ENCODE measurements at places on chromosomes 1 and 21.

DNA sequence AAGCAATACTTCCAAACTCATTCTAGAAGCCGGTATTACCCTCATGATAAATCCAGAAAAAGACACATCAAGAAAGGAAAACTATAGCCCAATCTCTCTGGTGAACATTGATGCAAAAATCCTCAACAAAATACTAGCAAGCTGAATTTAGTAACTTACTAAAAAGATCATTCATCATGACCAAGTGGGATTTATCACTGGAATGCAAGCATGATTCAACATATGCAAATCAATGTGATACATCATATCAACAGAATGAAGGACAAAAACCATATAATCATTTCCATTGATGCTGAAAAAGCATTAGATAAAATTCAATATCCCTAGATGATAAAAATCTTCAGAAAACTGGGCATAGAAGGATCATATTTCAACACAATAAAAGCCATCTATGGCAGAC lies 402.9 kb downstream of the TGFB2 start:
- DNase-seq = no peak

DNA sequence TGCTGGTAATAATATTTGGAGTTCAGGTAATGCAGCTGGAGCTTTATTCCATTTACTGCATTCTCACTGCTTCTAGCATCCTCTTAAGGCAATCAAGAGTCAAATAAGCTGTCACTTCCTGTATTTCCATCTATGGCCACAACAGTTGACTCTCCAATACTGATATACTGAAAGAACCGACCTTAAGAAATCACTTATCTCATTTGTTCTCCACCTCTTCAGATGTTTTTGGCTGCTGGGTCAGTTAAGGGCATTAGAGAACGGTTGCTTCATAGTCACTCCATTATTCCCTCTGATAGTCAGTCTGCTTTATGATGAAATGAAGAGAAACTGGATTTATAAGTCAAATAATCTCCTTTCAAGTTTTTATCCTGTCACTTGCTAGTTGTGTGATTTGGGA lies 14.2 kb upstream of the RGS4 start:
- DNase-seq = no peak

DNA sequence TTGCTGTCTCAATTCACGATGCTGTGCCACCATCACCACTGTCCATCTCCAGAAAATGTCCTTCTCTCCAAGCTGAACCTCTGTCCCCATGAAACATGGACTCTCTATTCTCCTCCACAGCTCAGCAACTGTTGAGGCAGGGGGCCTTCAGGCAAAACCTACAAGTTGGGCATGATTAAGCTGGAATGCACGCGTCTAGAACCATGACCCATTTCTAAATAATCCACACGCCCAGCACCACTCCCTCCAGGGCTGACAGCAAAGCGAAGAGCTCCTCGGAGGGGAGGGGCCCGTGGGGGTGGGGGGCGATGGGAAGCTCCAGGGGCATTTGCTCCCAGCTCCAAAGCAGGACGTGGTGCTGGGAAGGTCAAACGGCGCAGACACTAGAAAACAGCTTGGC lies 3.3 kb upstream of the HES5 start:
- DNase-seq = no peak

GRCh38 chr21:46661211-46661625 lies 25.7 kb downstream of the PRMT2 start:
- peak; percentile 98 for DNase-seq

- peak; percentile 83 for DNase-seq
These were observed at the start of gene SIM2 for GRCh38 chr21:36698981-36699545. SIM2 (plus strand) TSS chr21:36699115; CDS start chr21:36699747, 632 bp downstream.

GRCh38 chr21:34700605-34701004 lies 31.8 kb downstream of the CLIC6 start:
- DNase-seq = no peak

DNA sequence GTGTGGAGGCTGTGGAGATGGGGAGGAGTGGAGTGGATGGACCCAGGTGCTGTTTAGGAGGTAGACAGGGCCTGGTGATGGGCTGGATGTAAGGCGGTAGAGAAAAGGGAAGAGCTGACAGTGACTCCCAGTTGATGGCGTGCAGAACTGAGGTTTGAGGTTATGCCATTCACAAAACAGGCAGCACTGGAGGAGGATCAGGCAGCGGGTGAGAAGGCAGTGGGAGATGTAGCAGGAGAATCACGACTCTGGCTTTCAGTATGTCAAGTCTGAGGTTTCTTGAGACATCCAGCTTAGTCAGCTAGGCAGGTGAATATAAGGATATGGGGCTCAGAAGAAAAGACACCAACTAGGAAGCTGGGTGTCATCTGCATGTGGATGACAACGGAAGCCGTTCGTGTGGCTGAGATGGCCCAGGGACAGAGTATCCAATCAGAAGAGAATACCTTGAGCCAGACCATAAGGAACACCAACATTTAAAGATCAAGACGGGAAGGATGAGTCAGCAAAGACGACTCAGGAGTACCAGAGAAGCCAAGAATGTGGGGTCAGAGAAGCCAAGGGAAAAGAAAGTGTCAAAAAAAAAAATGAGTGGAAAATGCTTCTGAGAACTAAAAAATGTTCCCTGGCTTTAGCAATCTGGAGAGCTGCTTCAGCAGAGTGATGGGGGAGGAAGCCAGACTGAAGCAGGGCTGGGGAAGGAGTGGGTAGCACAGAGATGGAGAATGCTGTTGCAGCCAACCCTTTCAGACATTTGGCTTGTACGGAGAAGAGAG lies 15.2 kb downstream of the LRRN2 start:
- no peak for DNase-seq

DNA sequence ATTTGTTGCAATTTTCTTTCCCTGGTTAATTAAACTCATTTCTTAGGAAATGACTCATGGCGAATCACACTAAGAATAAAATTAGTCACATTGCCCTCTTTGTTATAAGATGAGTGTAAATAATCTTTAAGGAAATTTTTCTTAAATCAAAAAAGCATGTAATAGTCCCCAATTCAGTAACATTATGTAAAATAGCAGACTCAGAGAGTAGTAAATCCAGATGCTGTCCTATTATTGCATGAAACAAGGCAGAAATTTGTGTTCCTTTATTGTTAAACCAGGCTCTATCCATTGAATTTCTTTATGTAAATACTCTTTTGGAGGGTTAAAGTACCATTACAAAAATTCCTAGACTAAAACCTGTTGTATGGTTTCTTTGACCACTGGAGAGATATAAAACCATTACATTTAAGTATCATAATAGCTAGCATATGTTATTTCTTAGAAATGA lies 154.5 kb upstream of the C1orf87 start:
- no peak for DNase-seq

DNA sequence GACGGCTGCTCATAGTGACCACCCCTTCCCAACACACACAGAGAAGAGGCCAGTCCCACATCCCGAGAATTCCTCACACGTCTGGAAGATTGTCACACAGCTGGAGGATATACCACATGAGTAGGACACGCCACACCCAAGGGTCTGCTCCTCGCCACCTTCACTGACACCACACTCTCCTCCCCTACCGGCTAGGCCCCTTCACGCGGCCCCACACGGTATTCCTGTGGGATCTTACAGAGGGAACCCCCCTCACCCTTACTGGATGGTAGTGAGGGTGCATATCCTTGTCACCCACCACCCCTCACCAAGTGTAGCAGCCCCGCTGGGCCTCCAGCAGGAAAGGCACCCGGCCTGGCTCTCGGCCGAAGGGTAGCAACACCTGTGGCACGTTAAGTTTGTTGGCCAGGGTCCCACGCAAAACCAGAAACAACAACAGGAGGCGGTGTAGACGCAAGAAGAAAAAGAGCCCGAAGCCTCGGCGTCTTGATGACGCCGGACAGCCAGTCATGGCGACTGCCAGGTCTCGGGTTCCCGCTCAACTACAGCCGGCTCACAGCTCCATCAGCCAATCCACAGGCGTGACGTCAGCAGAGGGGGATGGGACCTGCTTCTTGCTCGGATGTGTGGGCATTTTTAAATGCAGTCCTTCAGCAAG lies at the start of gene NUP210L:
TSS of gene NUP210L (minus strand) at position 540 of the 658 bp plus-strand sequence.
- DNase-seq = peak; percentile 83

DNA sequence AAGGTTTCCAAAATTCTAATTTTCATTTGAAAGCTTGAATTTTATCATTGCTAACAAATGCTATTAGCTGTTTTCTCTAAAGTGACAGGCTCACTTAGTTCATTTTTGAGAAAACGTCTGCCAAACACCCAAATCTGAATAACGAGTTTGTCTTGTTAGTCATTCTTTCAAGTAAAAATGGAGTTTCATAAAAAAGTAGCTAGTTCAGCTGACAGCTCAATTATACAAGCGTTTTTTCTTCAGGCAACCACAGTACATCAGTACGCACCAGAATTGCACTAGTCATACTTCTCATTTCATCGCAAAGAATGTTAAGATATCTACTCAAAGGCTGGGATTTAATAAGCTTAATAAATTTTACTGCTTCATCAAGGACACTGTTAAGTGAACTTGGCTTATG lies 72.3 kb upstream of the SLFNL1 start:
- DNase-seq = no peak

DNA sequence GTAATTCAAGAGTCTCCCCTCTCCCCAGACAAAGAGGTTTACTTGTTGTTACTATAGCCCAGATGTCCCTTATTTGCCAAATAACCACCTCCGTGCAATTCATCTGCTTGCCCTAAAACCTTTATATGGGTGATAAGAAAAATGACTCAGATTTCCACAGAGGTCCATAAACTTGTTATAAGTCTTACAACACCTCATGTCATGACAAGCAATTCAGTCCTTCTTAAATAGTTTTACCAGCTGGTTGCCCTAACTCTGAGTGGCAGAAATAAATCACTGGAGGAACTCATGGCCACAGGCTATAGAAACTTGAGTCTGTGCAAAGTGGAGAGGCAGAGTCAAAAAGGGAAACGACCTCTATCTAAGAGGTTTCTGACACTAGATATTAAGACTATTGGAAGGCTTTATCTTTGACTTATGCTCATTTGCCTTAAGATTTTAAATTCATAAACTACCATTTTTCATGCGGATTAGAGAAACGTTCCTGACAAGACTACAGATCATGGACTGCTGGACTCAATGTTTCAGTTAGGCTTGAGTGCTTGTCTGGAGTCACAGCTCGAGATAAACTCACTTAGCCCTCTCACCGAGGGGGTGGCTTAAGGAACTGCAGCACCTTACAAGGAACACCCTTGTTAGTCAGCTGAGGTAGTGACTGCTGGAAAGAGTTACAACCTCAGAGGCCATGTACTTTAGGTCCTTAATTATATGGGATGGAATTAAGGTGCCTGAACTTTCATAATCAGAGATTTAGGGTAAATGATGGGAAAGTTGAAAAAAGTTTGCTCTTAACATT lies 662.5 kb upstream of the USP24 start:
- no peak for DNase-seq

DNA sequence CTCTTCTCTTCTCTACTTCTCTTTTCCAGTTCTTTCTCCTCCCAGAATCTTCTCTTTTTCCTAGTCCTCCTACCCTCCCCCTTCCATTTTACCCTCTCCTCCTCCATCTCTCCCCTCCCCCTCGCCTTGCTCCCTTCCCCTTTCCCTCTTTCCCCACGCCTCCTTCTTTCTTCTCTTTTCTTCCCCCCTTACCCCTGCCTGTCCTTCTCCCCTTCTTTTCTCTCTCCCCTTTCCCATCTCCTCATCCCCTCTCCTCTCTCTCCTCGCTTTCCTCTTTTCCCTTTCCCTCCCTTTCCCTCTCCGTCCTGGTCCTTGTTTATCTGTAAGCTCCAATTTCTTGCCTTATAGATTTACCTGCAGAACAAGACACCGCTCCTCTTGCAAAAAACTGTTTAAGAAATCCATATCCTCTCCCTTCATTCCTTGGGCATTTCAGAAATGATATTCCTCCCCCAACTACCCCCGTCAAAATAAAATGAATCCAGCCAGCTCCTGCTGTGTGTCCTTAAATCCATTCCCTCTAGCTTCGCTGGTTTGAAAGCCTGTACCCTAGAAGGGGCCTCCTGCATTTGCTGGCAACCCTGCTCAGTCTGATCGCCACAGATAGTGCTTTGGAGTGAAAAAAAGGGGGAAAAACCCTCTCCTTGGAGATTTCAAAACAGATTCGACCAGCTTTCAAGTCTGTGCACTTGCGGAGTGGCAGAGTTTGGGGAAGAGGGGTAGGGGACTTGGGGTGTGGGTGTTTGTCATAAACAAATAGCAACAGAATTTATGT lies 89.4 kb downstream of the PAPPA2 start:
- no peak for DNase-seq

- DNase-seq = no peak
These were observed 75.2 kb upstream of the ZC3H12A start for GRCh38 chr1:37399205-37399604.

DNA sequence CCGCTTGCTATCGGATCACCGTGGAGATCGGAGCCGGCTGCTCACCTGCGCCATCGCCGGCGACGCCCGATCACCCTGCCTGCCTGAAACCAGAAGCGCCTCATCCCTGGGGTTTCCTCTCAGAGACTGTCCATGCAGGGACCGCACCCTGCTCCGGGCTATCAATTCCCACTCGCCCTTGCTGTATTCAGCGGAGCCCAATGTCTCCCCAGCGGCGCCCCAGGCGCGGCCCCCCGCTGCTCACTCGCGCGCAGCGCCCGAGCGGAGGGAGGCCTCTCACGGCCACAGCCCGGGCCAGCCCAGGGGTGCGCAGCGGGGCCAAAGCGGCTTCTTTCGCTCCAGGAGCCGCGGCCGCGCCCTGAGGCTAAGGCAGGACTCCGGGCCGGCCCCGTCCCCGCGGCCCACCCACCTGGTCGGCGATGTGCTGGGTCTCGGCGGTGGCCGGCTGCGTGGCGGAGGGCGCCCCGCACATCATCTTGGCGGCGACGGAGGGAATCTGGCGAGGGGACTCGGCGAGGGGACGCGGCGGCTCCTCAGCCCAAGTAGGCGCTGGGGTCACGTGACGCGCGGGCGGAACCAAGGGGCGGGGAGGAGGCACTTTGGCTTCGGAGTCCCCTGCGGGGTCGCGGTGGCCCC lies at the start of gene CSTB:
TSS of gene CSTB (minus strand) at position 514 of the 636 bp plus-strand sequence. CDS start at position 475, 39 bp downstream.
- DNase-seq = peak; percentile 96

GRCh38 chr21:46661642-46662366 lies 26.3 kb downstream of the PRMT2 start:
- peak; percentile 72 for DNase-seq

DNA sequence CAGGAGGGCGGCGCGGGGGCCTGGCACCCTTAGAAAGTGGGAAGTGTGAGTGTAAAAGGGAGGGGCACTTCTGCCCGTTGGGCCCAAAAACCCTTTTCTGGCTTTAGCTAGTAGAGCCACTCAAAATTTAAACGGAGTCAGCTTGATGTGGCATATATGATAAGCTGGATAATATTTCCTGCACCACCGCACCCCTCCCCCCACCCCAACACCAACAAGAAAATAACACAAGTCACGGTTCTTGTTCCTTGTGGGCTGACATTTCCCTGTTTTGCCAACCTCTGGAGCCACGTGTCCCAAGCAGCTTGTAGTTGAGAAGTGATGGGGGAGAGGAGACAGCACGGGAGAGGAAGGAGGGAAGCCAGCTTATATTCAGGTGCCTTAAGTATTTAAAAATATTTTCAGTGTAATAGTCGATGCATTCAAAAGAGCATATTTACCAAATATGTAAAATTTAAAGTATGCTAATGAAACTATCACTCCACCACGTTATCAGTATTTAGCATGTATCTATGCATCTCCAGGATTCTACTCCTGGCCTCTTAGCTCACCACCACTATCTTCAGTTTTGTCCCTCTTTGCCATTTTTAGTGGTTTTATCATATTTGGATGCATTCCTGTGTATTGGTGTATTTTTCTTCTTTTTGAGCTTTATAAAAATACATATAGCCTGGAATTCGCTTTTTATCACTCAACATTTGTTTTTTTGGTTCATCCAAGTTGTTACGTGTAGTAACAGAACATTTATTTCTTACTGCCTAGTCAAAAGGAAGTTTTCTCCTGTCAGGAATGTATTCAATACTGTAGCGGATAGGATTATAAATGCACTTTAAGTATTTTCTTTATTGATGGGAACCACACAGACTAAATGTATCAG lies 773 bp upstream of the DDX59 start:
- peak; percentile 51 for DNase-seq

Data from H7 (cell line).